Lower lobe of right lung (tissue), 2 donors: ENCODE measurements at places on chromosomes 1 and 21. TPM values are rescaled to one million over a fixed set of nuclear protein-coding genes. Genes with fewer than 3 reads are reported as not detected.

- H3K27me3 ChIP-seq = no peaks in the 10 kb centered on the region
- DNase-seq = no peak
- H3K4me3 ChIP-seq = no peak overlapping the region
- no peak overlapping the region for H3K27ac ChIP-seq
Observed at GRCh38 chr21:34298534-34299167, 65.2 kb upstream of the KCNE2 start.

DNA sequence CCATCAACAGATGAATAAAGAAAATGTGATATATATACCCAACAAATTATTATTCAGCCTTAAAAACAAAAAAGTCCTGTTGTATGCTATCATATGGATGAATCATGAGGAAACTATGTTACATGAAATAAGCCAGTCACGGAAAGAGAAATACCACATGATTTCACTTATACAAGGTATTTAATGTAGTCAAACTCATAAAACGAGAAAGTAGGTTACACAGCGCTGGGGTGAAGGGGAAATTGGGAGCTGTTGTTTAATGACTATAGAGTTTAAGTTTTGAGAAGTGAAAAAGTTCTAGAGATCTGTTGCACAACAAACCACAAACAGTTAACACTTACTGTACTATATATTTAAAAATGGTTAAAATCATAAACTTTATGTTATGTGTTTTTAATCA is 58.5 kb downstream of the SLC25A24 start:
- peaks cover 66% of the 10 kb centered on the region for H3K36me3 ChIP-seq
- no peaks in the 10 kb centered on the region for H3K4me1 ChIP-seq
- H3K27me3 ChIP-seq = no peaks in the 10 kb centered on the region

DNA sequence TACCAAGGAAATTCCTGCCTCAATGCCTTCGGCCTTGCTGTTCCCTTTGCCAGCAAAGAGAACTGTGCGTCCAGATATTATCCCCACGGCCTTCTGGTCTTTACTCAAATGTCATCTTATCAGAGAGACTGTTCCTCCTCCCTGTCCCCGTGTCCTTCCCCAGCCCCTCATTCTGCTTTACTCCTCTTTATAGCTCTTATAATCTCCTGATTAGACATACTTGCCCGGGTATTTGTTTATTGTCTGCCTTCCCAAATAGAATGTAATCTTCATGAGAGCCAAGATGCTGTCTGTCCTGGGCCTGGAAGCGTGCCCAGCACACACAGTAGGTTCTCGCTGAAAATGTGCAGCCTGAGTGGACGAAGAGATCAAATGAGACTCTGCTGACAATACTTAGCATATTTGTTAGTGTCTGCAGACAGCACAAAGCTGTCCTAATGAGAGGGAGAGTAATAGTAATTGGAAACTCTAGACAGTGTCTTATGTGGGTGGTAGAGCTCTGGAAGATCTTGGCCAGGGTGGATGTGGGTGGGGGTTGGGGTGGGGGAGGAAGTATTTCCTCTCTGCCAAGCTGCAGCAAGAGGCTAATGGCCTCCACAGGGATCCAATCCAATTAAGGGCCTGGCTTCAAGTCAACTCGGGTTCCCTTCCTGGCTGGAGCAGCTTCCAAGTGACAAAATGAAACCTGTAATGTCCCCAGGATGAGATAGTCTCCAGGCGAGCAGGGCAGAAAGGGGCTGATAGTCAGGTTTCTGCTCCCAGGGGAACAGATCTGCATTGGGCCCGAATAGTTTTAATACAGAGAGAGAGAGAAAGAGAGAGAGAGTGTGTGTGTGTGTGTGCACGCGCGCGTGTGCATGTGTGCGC is 9.5 kb upstream of the CLIC4 start:
- peak overlapping the region; percentile 67 for H3K27ac ChIP-seq
- peaks cover 43% of the 10 kb centered on the region for H3K4me1 ChIP-seq
- no peaks in the 10 kb centered on the region for H3K36me3 ChIP-seq
- peak overlapping the region; percentile 1 for H3K4me3 ChIP-seq
- DNase-seq = peak; percentile 51

- H3K27ac ChIP-seq = no peak overlapping the region
- no peak overlapping the region for H3K4me3 ChIP-seq
- no peak for DNase-seq
- H3K27me3 ChIP-seq = no peaks in the 10 kb centered on the region
- no peaks in the 10 kb centered on the region for H3K4me1 ChIP-seq
Observed at GRCh38 chr1:102572637-102573036, 535.7 kb downstream of the COL11A1 start.

DNA sequence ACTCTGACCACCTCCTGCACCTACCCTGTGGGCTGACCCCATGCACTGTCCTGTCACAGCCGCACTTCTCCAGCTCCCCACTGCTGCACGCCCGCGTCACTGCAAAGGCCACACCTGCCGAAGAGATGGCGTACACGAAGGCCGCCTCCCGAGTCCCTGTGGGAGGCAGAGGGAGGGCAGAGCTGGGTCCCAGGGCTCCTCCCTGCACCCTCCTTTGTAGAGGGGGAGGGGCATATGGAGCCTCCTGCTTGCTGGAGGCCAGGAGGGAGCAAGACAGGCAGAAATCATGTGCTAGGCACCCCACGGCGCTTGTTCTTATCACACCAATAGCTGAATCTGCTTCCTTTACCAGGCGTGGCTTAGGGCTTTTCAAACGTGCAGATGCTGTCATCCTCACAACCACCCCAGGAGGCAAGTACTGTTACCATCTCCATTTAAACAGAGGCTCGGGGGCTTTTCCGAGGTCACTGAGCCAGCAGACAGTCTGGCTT is 21.4 kb downstream of the WNT4 start:
- H3K4me1 ChIP-seq = peaks cover 6% of the 10 kb centered on the region
- H3K27me3 ChIP-seq = no peaks in the 10 kb centered on the region
- peaks cover 9% of the 10 kb centered on the region for H3K36me3 ChIP-seq

DNA sequence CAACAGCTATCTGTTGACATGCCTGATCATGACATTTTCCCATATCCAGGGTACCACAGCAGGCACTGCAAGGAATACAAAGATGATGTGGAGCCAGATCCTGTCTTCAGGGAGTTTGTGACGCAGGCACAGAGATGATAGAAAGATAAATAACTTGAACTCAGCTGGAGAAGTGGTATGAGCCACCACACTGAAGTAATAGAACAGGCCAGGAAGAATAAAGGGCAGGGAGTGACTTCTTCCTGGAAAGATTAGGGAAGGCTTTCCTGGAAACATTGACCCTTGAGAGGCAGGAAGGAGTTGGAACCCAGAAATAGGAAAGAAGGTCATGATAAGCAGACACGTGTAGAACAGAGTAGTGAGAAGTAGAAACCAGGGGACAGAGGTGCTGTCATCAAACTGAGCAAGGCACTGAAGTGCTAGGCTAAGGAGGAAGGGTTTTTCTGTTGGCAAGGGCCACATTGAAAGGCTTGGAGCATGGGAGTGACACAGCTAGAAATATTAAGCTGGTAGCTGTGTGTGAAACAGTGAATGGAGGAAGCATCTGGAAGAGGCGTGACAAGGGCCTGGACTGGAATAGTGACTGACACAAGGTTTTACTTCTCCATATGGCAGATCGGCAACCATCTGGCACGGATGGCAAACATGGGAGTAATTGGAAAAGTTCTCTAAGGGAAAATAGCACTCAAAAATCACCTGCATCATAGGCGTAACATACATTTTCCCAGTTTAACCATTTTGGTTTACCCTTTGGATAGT is 68.4 kb downstream of the AK5 start:
- H3K4me3 ChIP-seq = no peak overlapping the region
- no peak overlapping the region for H3K27ac ChIP-seq
- H3K36me3 ChIP-seq = no peaks in the 10 kb centered on the region

- H3K27me3 ChIP-seq = no peaks in the 10 kb centered on the region
- no peaks in the 10 kb centered on the region for H3K36me3 ChIP-seq
- H3K4me3 ChIP-seq = no peak overlapping the region
- H3K4me1 ChIP-seq = no peaks in the 10 kb centered on the region
- no peak for DNase-seq
- H3K27ac ChIP-seq = no peak overlapping the region
Observed at GRCh38 chr1:61497013-61497412, 227.9 kb downstream of the TM2D1 start.

DNA sequence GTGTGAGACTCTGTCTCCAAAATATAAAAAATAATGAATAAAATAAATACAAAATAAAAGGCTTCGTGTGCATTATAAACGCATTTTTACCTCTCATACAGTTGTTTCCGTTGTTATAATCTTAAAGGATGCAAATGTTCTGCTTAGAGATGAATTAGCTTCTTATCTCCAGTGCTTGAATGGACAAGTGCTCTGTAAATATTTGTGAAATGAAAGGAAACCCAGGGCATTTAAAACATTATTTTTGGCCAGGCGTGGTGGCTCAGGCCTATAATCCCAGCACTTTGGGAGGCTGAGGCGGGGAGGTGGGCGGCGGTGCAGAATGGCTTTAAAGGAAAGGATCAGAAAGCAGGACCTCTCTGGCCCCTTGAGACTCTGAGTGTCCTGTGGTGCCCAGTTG is 94.5 kb downstream of the HUNK start:
- H3K4me1 ChIP-seq = no peaks in the 10 kb centered on the region
- no peaks in the 10 kb centered on the region for H3K27me3 ChIP-seq
- no peak for DNase-seq
- H3K4me3 ChIP-seq = no peak overlapping the region
- no peak overlapping the region for H3K27ac ChIP-seq

GRCh38 chr1:202622388-202622787 is 87.9 kb downstream of the SYT2 start:
- H3K27ac ChIP-seq = no peak overlapping the region
- DNase-seq = no peak
- peaks cover 42% of the 10 kb centered on the region for H3K27me3 ChIP-seq
- H3K4me3 ChIP-seq = no peak overlapping the region
- no peaks in the 10 kb centered on the region for H3K36me3 ChIP-seq

- no peak overlapping the region for H3K4me3 ChIP-seq
- H3K27ac ChIP-seq = peak overlapping the region; percentile 69
Observed at GRCh38 chr1:203536980-203537455, 43.1 kb downstream of the OPTC start.

DNA sequence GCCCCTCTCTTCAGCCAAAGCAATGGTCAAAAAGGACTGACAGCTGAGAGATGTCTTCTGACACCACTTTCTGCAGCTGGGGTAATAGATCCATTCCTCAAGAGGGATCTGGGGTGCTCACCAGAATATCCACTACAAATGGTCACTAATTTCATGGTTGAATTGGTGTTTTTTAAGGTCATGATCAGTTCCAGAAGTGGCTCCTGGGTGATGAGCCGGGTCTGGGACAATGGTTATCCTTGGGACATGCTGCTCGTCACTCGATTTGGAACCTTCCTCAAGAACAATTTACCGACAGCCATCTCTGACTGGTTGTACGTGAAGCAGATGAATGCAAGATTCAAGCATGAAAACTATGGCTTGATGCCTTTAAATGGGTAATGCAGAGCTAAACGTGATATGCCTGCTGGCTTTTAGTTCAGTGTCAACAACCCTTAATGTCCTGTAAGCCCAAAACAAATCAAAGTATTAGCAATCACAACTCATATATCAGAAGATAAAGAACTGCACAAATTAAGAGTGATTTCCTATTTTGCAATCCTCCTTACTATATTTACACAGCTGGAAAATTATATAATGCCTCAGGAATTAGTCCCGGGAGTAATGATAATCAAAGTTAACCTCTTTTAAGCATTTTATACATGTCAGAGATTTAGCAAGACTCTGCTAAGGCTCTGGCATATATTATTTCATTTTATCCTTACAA is 20.1 kb downstream of the FMO3 start:
- no peaks in the 10 kb centered on the region for H3K36me3 ChIP-seq
- DNase-seq = no peak
- H3K27me3 ChIP-seq = no peaks in the 10 kb centered on the region
- no peak overlapping the region for H3K4me3 ChIP-seq
- no peaks in the 10 kb centered on the region for H3K4me1 ChIP-seq

The NOTCH2 gene
- 101 TPM for total RNA-seq

- peak; percentile 62 for DNase-seq
- no peaks in the 10 kb centered on the region for H3K36me3 ChIP-seq
- peaks cover 6% of the 10 kb centered on the region for H3K4me1 ChIP-seq
- H3K4me3 ChIP-seq = no peak overlapping the region
- H3K27me3 ChIP-seq = no peaks in the 10 kb centered on the region
- H3K27ac ChIP-seq = no peak overlapping the region
Observed at GRCh38 chr1:22831729-22832413, 121.2 kb downstream of the EPHB2 start.

GRCh38 chr1:27652111-27652864 is 17.3 kb upstream of the FGR start:
- no peaks in the 10 kb centered on the region for H3K27me3 ChIP-seq
- no peak overlapping the region for H3K27ac ChIP-seq
- no peaks in the 10 kb centered on the region for H3K36me3 ChIP-seq

The ASTN1 gene
- 0.41 TPM for total RNA-seq

DNA sequence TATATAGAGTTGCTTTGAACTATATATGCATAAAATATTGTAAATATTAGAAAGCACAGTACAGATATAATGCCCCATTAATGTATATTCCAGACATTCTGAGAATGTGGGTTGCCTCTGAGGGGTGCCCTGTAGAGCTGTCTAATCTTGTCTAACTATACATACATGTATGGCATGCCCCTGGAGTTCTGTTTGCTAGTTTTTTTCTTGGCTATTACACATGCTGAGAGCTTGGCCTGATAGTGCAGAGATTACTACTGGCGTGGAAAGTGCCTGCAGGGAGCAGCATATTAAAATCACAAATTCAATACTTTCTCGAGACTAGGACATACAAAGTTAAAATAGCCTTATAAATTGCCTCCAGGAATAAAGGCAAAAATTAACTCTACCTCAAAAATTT is 24.1 kb downstream of the KCNA3 start:
- no peaks in the 10 kb centered on the region for H3K36me3 ChIP-seq
- peaks cover 31% of the 10 kb centered on the region for H3K4me1 ChIP-seq
- H3K4me3 ChIP-seq = no peak overlapping the region
- DNase-seq = no peak
- H3K27ac ChIP-seq = no peak overlapping the region

- DNase-seq = no peak
- H3K4me3 ChIP-seq = no peak overlapping the region
- H3K36me3 ChIP-seq = peaks cover 13% of the 10 kb centered on the region
- no peaks in the 10 kb centered on the region for H3K27me3 ChIP-seq
Observed at GRCh38 chr1:226904772-226905171, 34.4 kb downstream of the PSEN2 start.
